ENCODE measurements at places on chromosomes 13 and 19.

DNA sequence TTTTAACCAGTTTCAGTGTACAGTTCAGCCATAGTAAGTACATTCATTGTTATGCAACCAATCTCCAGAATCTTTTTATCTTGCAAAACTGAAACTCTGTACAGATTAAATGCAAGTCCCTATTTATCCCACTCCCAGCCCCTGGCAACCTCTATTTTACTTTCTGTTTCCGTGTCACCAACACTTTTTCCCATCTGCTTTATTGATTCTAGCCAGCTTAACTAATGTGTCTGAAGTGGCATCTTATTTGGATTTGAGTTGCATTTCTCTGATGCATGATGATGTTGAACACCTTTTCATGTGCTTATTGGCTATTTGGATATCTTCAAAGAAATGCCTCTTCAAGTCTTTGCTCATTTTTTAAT lies 18.9 kb downstream of the SPATA13 start:
- no peak for DNase-seq

DNA sequence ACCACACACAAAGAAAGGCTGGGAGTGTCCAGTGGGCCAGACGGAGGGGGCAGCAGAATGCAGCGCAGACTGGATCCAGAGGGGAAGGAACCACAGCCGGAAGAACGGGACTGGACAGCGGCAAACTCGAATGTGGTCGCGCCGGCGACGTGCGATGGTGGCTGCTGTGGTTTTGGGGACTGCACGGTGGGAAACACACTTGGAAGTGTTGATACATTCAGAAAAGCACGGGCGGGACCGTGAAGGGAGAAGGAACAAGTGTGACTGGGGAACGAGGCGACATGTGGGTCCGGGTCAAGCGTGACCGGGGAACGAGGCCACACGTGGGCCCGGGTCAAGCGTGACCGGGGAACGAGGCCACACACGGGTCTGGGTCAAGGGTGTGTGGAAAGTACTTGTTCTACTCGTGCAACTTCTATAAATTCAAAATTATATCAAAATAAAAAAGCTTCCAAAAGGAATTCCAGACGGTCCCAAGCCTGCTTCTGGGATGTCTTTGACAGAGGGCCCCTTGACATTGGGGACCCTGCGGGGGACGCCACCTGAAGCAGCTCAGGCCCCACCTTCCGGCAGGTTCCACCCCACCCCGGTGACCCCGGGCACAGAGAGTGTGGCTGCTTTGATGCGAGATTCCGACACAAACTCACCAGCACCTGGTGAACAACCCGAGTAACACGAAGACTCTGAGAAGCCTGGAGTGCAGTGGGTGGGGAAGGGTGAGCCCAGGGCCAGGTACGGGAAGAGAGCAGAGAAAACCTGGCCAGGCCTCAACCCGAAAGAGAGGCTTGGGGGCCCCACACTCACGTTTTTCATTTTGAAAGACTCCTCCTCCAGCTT lies 25.1 kb upstream of the C13orf46 start:
- no peak for DNase-seq

GRCh38 chr19:8626842-8627241 lies 3.6 kb upstream of the NFILZ start:
- DNase-seq, result no peak

DNA sequence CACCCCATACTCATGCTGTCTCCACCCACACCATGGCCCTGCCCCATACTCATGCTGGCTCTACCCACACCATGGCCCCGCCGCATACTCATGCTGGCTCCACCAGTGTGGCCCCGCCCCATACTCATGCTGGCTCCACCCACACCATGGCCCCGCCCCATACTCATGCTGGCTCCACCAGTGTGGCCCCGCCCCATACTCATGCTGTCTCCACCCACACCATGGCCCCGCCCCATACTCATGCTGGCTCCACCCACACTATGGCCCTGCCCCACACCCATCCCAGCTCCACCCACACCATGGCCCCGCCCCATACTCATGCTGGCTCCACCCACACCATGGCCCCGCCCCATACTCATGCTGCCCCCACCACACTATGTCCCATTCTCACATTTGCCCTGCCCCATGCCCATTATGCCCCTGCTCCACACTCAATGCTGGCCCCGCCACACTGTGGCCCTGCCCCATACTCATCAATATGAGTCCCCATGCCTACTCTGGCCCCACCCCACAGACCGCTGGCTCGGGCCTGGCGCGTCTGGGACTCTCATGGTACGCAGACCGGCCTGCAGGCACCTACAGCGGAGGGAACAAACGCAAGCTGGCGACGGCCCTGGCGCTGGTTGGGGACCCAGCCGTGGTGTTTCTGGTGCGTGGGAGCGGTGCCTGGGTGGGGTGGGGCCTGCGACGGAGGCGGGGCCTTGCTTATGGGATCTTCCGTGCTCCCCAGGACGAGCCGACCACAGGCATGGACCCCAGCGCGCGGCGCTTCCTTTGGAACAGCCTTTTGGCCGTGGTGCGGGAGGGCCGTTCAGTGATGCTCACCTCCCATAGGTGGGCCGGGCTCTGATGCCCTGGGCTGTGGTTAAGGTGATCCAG lies 3.7 kb upstream of the ARHGAP45 start:
- peak; percentile 81 for DNase-seq

Measured in CD4-positive, alpha-beta T cell treated with Interleukin-15 for 1 hour (primary cell).